CD4-positive, alpha-beta T cell treated with Interleukin-10 for 1 hour (primary cell): ENCODE measurements at places on chromosomes 12 and 14.

DNA sequence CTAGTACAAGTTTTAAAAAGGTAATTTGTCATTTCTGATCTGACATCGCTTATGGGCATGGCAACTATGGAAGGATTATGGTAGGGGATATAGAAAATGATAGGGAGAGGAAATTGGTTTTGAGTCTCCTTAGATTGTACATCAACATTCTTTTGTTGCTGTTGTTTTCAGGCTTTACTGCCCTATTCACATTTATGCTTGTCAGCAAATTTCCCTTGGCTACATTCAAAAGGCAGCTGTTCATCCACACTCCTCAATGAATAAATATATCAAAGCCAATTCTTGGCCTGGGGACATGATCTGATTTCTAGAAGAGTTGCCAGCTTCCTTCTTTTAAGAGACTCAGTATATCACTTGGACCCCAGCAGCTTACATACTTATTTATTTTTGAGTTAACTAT is 283.4 kb downstream of the CEP128 start:
- DNase-seq: no peak

DNA sequence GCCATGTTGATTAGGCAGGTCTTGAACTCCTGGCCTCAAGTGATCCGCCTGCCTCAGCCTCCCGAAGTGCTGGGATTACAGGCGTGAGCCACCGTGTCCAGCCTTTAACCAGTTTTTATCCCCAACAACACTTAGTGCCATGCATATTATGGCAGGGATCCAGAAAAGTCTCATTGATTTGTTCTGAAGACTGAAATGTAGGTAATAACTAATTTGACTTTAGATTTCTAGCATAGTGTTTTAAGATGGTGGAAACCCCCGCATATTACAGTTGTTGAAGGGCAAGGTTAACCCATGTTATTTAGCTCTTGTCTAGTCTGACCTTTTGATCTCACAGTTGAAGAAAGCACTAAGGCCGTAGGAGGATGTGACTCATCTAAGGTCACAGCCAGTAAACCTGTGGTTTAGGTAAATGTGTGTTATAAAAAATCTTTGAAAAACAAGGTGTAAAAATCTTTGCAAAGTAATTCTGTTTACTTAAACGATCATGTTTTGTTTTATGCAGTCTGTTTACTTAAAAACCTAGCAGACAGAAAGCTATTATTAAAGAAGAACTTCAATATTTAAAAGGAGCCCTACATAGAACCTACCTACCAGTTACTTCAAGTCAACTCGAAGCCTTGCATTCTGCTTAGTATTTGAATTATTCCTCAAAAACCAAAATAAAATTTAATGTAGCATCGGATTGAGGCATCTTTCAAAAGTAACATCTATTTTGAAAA is 24.8 kb downstream of the BICDL1 start:
- peak; percentile 91 for DNase-seq

DNA sequence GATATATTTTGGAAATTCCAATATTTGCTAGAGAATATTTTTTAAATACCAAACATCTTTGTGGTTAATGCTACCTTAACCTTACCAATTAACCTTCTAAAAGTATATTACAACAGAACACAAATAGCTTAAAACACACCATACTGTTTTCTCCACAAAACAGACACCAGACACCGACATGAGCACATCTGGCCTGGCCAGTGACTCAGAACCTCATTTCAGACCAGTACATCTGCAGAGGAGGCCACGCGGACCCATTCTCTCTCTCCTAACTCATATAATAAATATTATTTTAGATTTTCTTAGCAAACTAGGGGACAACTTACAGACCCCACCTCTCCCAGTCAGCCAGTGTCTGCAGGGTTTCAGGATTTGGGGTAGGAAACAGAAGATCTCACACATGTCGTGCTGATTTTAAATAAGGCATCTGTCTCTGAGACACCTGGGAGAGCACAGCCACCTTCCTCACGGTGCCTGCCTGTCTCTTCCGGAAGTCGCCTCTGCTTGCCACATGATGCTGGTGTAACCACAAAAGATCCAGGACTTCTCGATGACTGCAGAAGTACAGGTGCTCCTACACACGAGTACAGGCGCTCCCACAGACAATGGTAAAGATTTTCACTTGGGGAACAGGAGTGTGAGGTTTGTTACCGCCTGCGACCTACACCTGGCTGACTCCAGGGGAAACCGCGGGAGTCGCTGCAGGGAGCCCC is 9.7 kb upstream of the ANKLE2 start:
- DNase-seq: peak; percentile 56

- peak; percentile 53 for DNase-seq
Measured at GRCh38 chr14:61860294-61860918, 98.2 kb downstream of the SNAPC1 start.

- DNase-seq: no peak
Measured at GRCh38 chr12:60197589-60197988, 601.8 kb downstream of the SLC16A7 start.

DNA sequence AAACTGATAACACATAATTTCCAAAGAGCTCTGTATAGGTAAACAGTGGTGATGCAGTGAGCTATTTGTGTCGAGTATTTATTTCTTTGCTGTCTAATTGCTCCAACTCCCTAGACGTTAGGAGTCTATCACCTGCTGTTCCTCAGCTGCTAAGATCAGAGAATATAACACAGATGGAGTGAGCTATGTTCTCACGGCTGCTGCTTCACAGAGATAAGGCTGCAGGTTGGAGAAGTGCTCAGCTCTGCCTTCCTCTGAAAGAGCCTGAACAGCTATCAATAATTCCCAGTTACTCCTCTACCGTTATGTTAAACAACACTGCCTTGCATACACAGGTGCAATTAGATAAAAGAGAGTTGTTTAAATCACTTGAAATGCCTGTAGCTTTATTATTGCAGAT is 103.2 kb upstream of the MDGA2 start:
- no peak for DNase-seq

- no peak for DNase-seq
Measured at GRCh38 chr14:92033906-92034687, 5.8 kb downstream of the TRIP11 start.

DNA sequence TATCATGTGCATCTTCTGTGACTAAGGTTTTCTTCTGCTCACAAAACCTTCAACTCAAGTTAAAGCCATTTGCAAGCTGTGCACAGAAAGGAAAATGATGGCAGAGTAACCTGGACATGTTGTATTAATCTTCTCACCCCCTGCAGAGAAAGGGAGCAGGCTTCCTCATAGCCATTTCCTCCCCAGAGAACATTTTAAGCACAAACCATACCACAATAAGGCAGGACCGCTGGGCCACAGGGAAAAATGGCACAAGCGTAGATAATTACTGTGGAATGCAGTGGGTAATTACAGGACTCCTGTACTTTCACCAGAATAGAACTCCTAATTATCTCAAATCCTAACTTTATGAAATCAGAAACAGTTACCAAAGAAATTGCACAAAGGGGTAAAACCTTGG is 215.7 kb downstream of the KIF21A start:
- DNase-seq: no peak

GRCh38 chr14:87679866-87680265 is 313.1 kb downstream of the GALC start:
- no peak for DNase-seq

DNA sequence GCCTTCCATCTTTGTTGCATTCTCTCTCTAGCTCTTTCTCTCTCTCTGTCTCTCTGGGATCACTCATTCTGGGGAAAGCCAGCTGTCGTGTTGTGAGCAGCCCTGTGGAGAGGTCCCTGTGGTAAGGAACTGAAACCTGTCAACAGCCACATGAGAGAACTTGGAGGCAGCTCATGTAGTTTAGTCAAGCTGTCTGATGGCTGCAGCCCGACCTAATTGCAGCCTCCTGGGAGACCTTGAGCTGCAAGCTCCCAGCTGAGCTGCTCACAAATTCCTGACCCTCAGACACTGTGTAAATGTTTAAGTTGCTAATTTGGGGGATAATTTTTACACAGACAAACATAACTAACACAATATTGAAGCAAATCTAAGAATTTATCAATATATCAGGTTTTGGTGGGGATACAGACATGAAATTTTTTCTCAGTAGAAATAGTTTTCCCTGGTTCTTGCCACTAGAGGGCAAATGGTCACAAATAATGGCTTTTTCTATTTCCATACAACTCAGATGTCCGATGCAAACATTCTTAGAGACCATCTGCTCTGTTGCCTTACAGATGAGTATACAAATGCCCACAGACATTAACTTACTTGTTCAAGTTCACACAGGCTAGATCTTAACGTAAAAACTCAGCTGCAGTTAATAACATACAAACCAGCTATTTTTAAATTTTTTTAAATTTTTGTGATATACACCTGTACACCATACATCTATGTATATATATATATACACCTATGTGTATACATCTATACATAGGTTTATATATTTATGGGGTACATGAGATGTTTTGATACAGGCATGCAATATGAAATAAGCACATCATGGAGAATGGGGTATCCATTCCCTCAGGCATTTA is 15.5 kb upstream of the KRR1 start:
- DNase-seq: peak; percentile 56

- no peak for DNase-seq
Measured at GRCh38 chr12:1544996-1545700, 49.2 kb downstream of the FBXL14 start.

- DNase-seq: peak; percentile 18
Measured at GRCh38 chr12:6376870-6377666, 1.7 kb upstream of the SCNN1A start.

- no peak for DNase-seq
Measured at GRCh38 chr12:2386566-2386965, 333.8 kb downstream of the CACNA1C start.

GRCh38 chr12:78864403-78864869 is at the start of gene SYT1:
Gene SYT1, plus strand, starts transcription at chr12:78864774.
- DNase-seq: no peak

- no peak for DNase-seq
Measured at GRCh38 chr14:68584786-68585185, 208.1 kb downstream of the ZFP36L1 start.

DNA sequence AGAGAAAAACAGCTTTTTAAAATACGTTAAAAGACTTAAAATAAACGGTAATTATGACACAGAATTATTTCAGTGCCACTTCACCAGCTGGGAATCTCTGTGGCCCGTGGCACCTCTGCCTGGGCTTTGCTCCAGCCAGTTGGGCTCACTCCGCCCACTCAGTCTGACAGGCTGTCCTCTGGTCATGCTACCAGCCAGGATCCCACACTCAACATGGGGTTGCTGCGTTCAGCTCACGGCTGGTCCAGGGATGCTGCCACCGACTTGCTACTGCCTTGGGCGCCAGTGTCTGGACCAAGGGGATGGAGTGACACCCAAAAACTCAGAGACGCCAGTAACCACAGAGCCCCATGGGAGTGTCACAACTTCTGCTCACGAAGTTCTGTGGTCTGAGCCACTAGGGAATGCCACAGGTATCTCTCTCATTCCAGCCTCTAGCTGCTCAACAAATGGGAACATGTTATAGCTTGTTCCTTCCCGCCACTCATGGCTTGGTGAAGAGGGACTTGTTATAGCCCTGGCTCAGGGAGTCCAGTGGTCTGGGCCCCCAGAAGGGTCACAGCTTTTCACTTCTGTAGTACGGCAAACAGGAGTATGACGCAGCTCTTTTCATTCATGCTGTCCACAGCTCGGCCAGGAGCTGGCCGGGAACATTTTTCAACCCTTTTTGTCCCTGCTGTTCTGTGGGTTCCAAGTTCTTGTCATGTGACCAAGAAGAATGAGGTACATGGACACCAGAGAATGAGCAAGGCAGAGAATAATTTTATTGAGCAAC is 23.4 kb upstream of the ATXN7L3B start:
- no peak for DNase-seq

DNA sequence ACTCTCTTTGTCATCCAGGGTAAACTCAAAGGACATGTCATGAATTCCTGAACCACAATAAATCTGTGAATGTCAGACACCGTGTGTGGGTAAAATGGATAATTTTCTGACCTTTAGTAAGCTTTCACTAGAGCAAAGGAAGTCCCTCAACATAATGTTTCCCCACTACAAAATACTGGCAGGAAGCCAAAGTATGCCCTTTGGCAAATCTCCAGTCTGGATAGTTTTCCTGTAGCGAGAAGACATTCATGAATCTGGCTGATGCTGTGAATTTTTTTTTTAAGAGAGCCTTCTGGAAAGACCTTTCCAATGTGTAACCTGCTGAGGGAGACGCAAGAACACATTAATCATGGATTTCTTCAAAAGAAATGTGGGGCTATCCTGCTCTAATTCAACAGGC is 389.6 kb upstream of the DDHD1 start:
- no peak for DNase-seq

- DNase-seq: no peak
Measured at GRCh38 chr12:125050868-125051267, 14.4 kb upstream of the AACS start.

GRCh38 chr12:121391619-121392324 is 8.1 kb upstream of the RNF34 start:
- peak; percentile 39 for DNase-seq

- no peak for DNase-seq
Measured at GRCh38 chr14:53022593-53022992, 71.7 kb upstream of the FERMT2 start.
